GM04503 (cell line): ENCODE measurements at places on chromosomes 16 and 17.

DNA sequence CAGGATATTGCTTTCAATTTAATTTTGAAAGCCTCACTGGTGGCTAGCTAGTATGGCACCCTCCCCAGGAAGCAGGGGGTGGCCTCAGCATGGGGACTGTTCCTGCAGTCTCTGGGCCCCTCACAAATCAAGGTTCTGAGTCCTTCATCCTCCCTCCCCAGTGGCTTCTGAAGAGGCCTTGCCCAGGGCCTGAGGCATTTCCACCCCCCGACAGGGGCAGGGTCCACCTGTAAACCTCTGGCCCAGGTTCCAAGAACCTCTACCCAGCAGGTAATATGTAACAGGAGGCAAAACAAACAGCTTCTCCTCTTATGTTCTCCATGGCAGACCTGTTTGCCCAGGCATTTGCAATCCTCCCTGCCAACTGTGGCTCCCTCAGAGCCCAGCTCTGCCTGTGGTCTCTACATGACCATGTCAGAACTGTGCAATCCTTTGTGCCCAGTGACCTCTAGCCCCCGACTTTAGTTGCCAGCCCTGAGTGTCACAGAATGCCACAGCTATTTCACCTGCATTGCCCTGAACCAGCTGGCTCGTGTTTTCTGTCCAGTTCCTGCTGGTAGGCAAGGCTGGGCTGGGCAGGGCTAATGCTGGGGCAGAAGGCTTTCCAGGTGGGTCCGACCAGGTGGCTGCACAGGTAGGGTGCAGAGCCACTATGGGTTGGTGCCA, 14.3 kb downstream of the ACSF2 start:
- no peak for DNase-seq

GRCh38 chr17:16920628-16921020, 51.3 kb downstream of the TNFRSF13B start:
- DNase-seq, result no peak

DNA sequence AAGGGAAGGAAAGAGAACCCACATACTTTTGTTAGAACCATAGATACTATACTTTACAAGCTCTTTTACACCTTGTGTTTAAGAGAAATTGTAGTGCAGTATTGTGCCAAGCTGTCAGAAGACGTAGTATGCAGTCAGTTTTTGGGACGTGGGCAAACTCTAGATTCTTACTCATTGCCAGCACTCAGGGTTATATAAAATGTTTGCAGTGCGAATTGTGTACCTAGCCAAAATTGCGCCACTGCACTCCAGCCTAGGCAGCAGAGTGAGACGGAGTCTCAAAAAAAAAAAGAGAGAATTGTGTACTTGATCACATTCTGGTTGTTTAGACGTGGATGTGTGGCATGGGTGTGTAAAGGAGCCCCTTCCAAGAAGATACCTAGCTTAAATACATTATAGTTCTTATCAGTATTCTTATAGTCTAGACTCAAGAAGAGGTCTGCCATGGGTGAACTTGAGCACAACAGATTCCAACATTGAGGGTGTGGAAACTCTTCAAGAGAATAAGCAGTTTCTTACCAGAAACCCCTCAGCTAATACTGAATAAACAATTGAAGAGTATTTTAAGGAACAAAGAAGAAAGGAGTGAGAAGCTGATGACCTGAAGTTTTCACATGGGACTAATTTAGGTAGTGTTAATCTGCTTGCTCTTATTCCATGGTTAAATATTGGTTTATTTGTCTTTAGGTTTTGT, 27.4 kb upstream of the MRC2 start:
- DNase-seq, result no peak

DNA sequence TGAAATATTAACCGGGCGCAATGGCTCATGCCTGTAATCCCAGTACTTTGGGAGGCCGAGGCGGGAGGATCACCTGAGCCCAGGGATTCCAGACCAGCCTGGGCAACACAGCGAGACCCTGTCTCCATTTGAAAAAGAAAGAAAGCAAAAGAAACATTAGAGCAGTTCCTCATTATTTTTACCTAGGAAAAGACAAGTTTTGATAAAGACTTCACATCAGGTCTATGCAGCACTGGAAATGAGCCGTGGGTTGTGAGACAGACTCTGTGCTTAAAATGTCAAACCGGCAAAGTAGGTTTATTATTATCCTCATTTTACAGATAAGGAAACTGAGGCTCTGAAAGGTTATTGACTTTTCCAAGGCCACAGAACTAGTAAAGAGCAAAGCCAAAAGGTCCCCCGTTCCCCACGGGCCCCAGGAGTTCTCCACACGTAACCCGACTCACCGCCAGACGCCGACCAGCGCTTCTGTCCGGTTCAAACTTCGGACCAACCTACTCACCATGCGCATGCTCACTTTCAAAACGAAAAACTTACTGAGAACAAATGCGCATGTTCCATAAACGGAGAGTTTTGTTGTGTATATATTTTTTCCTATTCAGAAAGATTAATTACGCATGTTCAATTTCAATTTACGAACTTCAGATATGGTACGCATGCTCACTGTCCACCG, 356 bp downstream of the TUBD1 start:
- peak; percentile 94 for DNase-seq

DNA sequence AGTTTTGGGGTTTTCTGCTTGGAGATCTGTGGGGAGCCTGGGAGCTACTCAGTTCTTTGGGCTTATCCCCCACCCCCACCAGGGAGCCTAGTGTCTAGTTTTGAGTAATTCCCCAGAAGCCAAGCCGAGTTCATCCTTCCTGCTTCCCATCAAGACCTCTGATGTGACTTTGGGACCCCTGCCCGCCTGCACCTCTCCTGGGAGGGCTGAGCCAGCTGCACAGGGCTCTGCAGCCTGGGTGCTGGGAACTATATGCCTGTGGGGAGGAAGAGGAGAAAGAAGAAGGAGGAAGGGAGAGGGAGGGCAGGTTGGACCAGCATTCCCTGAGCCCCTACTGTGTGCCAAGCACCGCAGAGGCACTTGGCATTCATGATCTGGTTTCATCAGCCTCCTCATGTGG, 178.9 kb downstream of the TMEM132E start:
- DNase-seq, result no peak

- DNase-seq, result no peak
Measured at GRCh38 chr17:9984768-9985167, 79.7 kb upstream of the RCVRN start.

DNA sequence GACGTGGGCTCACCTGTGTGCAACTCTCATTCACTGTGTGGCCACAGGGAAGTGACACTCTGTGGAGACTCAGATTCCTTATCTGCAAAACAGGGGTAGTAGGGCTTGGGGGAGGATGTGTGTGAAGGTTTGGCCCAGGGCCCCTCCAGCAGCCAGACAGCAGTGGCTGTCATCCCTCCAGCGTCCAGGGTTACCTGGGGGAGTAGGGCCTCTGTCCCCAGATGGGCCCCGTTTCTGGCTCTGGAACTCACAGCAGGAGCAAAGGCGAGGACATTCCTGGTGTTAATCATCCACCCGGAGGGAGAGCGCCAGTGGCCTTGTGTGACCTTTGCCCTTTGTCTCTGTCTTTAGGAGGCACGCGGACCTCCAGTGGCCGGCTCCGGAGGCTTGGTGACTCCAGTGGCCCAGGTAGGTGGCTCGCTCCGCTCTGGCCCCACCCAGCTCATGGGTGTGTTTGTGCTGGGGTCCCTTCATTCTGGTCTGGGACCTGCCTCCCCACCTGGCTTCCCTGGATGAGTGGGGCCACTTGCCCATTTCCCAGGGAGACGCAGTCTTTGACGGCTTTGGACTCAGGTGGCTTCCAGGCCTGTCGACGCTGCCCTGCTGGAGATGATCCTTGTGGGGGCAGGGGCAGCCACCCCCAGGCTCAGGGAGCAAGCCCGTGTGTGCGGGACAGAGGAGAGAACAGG, 166.2 kb downstream of the SEC14L1 start:
- no peak for DNase-seq

DNA sequence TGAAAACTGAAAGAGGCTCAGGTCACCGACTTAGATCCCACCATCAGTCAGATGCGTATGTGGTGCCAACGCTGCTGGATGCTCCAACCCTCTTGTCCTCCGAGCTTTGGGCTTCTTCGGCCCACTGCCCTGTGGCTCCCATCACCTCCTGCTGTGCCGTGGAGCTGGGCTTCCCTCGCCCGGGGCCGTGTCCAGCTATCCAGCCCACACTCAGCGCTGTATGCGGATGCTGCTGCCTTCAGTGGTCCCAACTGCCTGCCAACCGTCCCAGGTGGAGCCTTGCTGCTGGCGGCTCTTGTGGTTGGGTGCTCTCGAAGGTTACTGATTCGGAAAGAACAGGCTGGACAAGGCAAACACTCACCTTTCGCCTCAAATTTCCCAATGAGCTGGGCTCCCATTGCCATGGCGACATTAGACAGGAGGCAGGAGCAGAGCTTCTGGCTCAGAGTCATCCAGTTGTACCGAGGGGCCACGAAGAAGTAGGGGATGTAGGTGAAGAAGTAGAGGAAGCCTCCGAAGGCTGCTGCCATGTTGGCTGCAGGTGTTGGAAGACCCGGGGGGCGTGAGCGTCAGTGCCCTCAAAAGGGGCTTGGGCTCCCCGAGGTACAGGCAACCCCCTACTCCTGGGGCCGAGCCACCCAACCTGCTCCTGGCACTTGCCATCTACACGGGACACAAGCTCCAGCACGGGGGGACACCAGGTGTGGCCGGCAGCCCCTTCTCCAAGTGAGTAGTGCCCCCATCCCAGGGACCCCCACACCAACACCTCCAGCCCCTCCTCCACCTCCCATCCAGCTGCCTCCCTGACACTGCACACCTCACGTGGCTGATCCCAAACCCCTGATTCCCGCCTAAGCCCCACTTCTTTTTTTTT, 32.2 kb downstream of the ABCA3 start:
- no peak for DNase-seq

- DNase-seq, result no peak
Measured at GRCh38 chr16:1397779-1398178, 16.7 kb downstream of the UNKL start.

DNA sequence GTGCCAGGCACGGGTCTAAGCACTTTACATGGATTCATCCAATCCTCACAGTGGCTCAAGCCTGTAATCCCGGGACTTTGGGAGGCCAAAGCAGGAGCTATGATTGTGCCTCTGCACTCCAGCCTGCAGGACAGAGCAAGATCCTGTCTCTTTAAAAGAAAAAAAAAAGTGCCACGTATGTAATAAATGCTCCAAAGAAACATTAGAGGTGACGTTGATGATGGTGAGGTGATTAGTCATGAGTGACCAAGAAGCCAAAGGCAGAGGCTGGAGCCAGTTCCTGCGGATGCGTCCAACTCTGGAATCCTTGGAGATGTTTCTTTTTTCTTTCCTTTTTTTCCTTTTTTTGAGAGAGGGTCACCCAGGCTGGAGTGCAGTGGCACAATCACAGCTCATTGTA, 59.4 kb upstream of the SIAH1 start:
- peak; percentile 55 for DNase-seq

DNA sequence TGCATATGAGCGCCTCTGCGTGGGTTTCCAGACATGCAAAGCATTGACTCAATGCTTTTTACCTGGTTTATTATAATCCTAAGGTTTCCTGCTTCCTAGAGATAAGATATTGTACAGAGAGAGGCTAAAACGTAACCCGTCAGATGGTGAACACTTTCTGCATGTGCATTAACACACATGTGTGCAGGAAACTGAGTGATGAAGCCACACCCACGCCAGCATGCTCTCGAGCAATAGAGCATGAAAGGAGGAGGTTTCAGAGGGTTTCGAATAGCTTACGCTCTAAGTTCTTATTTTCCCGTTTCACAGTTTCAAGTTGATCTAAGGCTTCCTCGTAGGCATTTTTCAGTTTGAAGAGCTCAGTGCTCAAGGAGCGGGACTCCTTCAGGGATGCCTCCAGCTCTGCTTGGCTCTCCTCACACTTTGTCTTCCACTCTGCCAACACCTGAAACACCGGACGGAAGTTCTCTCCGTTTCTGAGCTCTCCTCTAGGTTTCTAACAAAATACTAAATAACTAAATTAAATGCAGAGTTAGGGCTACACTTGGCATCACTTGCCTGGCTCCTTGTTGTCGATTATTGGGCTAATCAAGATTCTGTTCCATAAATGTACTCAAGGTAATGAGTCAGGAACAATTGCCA, 23.2 kb downstream of the MYH3 start:
- DNase-seq, result no peak

GRCh38 chr17:38851434-38851833, 2.1 kb downstream of the RPL23 start:
- DNase-seq, result no peak

DNA sequence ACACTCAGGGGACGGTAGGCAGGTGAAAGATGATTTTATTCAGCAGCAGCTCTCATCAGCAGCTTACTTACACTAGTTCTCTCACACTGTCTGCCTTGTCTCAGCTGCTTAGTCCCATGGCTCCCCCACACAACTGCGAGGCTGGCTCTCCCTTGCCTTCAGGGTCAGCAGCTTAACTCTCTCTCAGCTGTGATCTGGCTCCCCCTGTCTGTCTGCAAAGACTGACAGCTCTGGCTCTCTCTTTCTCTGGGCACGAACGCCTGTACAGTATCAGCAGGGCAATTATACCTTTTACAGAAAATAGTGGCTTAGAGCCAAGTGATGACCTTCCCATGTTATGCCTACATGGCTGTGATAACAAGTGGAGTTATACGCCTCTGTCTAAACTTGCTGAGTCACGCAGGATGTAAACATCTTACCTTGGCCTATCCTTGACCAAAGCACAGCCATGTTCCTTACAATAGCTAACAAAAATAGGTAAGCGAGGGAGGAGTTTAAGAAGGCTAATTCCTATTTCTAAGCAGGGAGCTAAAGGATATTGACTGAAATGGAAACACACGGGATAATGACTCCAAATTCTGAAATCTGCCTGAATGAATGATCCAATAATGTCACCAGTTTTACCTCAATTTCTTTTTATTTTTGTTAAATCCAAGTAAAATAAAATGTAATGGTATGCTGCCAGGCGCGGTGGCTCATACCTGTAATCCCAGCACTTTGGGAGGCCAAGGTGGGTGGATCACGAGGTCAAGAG, 1.1 kb upstream of the NDUFAB1 start:
- DNase-seq, result no peak
